Activated CD8-positive, alpha-beta memory T cell treated with anti-CD3 and anti-CD28 coated beads for 4 hours (primary cell): ENCODE measurements at places on chromosomes 16 and 17.

DNA sequence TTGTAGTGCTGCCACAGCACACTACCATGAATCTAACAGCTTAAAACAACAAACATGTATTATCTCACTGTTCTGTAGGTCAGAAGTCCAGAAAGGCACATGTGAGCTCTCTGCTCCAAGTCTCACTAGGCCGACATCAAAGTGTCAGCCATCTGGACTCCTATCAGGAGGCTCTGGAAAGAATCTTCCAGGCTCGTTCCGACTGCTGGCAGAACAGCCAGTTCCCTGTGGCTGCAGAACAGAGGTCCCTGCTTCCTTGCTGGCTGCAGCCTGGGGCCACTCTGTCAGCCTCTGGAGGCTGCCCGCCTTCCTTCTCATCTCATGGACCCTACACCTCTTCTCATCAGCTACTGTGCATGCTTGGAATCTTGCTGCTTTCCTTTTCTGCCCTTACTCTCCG lies 168.9 kb downstream of the CBLN1 start:
- DNase-seq, result no peak

DNA sequence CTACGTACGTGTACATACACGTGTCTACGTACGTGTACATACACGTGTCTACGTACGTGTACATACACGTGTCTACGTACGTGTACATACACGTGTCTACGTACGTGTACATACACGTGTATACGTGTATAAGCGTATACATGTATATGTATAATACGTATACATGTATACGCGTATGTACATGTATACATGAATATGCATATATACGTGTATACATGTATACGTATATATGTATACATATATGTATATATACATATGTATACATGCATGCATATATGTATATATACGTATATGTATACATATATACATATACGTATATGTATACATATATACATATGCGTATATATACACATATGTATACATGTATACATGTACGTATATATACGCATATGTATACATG lies 22.2 kb upstream of the PYY start:
- DNase-seq, result no peak

DNA sequence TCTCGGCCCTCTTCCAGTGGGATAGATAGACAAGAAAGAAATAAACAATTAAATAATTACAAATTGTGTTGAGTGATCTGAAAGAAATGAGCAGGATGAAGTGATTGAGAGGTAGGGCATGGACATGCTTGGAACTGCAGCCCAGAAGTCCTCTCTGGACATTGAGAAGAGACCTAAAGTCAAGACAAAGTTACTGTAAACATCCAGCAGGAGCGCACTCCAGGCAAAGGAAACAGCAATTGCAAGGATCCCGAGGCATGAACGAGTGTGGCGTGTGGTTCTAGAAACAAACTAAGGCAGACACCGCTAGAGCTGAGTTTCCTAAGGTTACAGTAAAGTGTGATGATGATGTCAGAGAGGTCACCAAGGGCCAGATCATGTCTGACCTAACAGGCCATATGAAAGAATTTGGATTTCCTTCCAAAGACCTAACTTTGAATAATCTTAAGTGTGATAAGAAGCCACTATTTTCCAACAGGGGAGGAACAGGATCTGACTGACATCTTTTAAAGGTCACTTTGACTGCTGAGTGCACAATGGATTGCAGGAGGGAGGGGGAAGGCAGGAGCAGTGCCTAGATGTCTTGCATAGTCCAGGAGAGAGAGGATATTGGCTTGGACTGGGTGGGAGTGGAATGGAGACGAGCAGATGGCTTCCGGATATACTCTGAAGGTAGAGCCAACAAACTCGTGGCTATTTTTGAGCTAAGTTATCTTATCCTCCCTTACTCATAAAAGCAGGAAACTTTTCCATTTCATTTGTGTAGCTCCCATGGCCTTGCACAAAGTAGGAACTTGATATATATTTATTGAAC lies 19.0 kb downstream of the ABCC12 start:
- DNase-seq, result no peak

DNA sequence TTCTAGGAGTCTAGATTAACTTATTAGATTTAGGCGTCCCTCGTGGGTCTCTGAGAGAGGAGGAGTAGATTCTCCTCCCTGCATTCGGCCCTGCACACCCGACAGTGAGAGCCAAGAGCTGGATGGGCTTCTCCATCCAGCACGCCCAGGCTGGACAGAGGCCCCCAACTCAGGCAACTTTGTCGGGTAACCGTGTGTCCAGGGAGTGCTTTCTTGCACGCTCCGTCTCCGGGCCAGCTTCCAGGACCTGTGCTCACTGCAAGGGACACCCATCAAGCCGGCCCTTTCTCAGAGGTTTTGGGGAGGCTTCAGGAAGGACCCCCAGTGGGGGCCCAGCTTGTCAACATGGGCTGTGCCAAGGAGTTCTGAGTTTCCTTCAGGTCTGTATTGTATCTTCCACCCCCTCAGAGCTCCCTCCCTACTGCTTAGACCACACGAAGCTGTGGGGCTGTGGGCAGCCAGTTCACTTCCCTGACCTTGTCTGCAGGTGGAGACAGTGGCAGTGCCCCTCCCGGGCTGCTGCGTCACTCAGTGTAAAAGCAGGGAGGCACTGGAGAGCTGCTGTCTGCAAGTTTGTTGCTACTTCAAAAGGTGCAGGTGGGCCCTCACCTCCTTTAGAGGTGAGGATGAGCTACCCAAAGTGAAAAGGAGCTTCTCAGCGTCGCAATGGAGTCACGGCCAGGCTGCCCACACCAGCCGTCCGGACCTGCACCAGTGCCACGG lies 24.0 kb upstream of the C16orf78 start:
- no peak for DNase-seq

- peak; percentile 69 for DNase-seq
These were observed 264.2 kb downstream of the SEC14L1 start for GRCh38 chr17:77404812-77405581.

DNA sequence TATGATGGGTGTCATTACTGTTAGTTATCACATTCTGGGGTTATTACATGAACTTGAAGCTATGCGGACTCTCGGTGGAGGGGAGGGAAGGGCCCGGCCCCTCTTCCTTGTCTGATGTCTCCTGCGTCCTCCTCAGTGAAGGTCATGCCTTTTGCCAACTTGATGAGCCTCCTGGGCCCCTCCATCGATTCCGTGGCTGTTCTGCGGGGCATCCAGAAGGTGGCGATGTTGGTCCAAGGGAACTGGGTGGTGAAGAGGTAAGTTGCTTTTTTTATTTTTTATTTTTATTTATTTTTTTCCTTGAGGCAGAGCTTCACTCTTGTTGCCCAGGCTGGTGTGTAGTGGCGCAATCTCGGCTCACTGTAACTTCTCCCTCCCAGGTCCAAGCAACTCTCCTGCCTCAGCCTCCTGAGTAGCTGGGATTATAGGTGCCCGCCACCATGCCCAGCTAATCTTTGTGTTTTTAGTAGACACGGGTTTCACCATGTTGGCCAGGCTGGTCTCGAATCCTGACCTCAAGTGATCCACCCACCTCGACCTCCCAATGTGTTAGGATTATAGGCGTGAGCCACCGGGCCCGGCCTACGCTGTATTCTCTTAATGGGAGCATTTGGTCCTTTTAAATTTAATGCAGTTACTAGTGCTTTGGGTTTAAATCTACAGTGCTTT lies 21.6 kb downstream of the POLR3E start:
- peak; percentile 21 for DNase-seq
